ENCODE measurements at places on chromosomes 6 and 20.

- DNase-seq, result no peak
Measured at GRCh38 chr6:20882014-20882413, 347.8 kb downstream of the CDKAL1 start.

DNA sequence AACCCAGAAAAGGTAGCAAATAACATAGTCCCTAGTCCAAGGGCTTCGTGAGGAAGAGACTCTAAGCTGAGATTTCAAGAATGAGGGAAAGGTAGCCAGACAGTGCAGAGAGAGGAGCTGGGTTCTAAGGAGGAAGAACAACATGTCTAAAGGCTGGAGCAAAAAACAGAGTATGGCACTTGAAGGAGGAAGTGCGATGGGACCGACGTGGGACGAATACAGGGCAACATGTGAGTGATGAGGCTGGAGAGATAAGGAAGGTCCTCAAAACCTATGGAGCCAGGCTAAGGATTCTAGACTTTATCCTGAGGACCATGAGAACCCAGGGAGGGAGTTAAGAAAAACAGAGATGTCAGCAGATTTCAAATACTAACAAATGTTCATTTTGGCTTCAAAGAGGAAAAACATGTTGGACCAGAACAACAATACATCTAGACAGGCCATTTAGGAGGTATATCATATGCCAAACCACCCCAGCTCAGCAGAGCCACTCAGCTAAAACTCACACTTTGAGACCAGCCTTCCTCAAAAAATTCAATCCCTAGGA, 17.5 kb downstream of the ATXN1 start:
- DNase-seq, result no peak

GRCh38 chr20:39452583-39453340, 490.6 kb downstream of the DHX35 start:
- no peak for DNase-seq

DNA sequence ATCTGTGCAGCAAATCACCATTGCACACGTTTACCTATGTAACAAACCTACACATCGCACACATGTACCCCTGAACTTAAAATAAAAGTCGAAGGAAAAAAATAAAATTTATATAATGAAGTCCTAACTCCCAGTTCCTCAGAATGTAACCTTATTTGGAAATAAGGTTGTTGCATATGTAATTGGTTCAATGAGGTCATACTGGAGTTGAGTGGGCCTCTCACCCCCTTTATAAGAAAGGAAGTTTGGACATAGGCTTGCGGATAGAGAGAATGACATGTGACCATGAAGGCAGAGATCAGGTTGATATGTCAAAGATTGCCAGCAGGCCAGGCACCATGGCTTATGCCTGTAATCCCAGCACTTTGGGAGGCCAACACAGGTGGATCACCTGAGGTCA, 16.1 kb upstream of the ZBTB22 start:
- DNase-seq, result no peak

GRCh38 chr6:128719786-128720185, 163.2 kb upstream of the LAMA2 start:
- DNase-seq, result no peak

DNA sequence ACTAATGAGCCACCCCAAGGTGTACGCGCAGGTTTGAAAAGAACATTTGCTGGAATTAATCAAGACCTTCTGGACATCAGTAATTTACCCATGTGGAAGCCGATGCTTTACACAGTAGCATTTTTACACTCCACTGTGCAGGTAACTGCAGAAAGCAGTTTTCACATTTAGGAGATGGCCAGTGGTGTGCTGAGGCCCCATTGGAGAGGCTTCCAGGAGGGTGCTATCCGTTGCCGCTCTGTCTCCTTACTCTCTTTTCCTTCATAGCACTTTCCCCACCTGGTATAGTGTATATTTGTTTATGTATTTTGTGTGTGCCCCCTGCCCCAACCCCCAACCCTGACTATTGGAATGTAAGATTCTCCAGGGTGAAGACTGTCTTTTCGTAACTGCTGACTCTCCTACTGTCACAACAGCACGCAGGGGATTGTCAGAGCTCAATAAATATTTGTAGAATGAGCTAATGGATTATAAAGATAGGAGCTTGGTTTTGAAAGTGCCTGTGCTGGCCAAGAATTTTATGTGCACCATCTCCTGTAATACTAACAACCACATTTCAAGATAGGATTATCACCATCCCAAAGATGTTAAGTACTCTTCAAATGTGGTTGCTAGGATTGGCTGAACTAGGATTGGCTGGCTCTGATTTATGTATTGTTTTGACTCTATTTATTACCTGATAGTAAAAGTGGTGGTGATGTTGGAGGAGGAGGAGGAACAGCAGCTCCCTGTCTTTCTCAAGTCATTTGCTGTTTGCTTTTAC, 74.0 kb upstream of the GLP1R start:
- DNase-seq, result no peak

DNA sequence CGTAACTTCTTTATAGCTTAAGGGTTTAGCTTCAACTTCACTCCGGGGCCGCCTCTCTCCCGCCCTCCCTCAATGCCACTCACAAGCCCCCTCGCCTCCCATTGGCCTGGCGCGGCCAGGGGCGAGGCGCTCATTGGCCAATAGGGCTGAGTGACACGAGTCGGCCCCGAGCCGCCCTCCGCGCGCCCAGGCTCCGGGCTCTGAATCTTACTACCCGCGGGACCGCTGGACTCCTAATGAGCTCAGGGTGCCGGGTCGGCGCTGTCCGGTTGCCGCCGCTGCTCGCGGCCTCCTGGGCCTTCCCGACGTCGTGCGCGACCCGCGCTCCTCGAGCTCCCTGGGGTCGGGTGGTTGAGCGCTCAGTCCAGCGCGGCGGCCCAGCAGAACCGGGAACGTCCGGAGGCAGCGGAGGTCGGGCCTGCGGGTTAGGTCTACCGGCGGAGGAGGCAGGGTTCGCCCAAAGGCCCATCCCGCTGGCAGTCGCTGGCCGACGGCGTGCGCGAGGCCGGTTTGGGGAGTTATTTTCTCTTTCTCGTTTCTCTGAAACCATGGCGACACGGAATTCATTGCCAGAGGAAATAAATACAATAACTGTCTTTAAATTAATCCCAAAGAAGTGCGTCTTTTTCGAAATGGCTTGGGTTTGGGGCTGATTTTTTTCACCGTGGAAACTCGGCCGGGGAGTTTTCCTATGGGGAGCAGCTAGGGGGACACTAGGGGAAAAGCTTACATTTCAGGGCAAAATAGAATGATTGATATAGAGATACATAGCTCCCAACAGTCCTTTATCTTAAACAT, at the start of gene SIM1:
Gene SIM1 (minus strand): TSS at position 19 of the 798 bp plus-strand sequence. CDS start 1,453 bp downstream, outside the sequence.
- no peak for DNase-seq

GRCh38 chr6:156687789-156688619, 89.2 kb upstream of the ARID1B start:
- no peak for DNase-seq

All from activated T-helper 1 cell treated with anti-CD3 and anti-CD28 coated beads, Interleukin-12 subunit alpha, Interleukin-12 subunit beta, Interleukin-2, Interleukin-4 antibody, amounts not matched to agents 30 ng/mL and 10 ng/mL and 1 ng/mL, durations not matched to agents 14 hours and 24 hours and 36 hours (primary cell).